ENCODE measurements at places on chromosomes 11 and 22.

- peak; percentile 74 for DNase-seq
Measured at GRCh38 chr11:3807909-3808860, at the start of gene PGAP2. PGAP2 (plus strand) TSS chr11:3808560; CDS start chr11:3811260, 2,700 bp downstream.

- no peak for DNase-seq
Measured at GRCh38 chr11:43691806-43692205, 11.3 kb downstream of the HSD17B12 start.

DNA sequence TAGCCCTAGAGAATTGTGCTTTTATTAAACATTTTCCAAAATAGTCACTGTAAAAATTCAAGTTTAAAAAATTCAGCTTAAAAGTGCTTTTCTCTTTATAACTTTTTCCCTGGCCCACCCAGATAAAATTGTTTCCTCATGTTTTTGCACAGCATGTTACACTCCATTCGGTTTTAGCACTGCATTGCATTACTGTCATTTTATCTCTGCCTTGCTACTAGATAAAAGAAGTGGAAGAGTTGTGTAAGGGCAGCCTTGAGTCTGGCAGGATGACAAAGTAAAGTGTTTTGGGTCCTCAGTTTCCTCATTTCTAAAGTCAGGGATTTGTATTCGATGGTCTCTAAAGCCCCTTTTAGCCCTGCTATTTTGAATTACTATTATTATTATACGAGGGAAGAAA, 99.8 kb downstream of the ATM start:
- no peak for DNase-seq

DNA sequence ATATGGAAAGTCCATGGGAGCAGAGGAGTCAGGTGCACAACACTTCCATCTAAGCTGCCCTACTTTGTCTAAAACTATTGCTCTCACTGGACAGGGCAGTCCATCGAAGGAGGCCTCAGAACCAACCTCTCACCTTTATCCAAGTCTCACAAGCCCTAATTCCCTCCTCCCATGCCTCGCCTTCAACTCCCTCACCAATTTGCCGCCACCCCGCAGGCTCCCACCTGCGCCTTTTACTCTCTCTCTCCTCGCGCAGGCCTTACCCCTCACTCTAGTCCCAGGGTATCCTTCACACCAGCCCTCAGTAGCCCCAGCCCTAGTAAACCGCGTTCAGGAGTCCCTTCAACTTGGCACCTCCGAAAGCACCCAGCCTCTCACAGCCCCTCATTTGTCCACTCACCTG, 451 bp downstream of the FHIP1B start:
- no peak for DNase-seq

- no peak for DNase-seq
Measured at GRCh38 chr11:44379141-44380008, 69.4 kb upstream of the ALX4 start.

DNA sequence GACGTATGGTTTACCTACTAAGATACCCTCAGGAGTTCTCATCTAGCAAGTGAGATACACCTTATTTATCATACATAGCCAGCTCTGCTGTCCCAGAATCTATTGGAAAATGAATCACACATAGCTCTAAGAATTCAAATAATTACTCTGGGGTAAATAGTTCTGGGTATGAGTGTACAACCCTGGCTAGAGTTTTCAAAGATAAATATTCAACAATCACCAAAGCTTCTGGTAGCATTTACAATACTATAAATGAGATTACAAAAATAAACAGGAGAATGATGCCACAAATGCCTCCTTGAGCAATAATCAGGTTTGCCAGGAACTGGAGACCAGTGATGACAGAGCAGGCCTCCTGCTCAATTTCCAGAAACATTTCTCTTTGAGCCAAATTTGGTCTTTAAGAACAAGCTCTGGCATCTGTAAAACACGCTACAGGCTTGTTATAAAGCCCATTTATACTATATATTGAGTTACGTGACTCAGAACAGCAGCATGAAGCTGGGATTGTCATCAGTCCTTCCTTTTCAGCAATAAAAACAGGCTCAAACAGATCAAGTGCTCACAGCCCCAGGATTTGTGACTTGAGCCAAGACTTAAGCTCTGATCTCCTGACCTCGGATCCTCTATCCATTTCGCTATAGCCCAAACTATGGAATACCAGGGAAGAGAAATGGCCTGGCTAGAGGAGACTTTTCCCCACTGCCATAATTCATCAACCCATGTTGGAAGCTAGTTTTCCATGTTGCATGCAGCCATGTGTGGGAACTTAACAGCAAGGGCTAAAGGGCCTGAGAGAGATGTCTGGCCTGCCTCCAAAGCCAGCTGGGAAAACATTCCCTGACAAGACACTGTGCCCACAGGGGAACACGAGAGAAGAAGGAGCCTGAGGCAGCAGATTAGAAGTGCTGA, 19.7 kb downstream of the RAB30 start:
- DNase-seq: no peak

DNA sequence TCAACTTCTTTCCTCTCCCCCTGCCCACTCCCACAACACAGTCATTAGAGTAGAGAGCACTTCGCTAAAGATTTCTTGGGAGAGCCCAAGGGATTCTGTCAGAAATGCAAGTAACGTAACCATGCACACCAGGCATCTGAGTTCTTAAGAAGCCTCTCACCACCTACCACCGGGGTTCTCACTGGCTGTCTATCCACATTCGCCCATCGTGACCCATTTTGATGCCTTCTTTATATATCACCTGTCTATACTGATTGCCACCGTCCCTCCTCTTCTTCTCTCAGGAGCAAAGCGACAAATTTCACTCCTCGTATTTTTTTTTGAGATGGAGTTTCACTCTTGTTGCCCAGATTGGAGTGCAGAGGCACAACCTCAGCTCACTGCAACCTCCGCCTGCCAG, 23.9 kb upstream of the RASD2 start:
- no peak for DNase-seq

DNA sequence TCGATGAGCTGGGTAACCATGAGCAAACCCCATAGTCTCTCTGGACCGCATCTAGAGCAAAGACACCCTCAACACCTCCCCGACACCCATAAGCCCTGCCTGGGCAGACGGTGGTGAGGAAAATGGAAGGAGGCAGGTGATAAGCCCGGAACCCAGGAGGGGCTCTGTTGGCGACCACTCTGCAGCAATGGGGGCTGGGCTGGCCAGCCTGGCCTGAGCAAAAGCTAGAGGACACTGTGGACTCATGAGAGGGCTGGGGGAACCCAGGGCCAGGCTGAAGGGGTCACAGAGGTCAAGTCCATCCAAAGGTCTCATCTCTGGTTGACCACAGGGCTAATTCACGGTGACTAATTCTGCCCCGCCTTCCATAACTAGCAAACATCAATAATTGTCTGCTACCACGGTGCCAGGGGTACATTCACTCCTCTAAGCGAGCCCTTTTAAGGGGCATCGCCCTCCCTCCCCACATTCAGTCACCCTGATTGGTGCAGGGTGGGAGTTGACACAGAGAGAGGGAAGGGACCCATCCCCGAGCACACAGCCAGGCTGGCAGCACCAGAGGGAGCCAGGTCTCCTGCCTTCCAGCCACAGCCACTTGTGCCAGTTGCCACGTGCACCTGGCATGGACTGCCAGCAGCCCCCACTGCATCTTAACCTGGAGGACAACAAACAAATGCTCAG, 4.0 kb downstream of the PYGM start:
- DNase-seq: no peak
